ENCODE measurements at places on chromosomes 6 and 20.

DNA sequence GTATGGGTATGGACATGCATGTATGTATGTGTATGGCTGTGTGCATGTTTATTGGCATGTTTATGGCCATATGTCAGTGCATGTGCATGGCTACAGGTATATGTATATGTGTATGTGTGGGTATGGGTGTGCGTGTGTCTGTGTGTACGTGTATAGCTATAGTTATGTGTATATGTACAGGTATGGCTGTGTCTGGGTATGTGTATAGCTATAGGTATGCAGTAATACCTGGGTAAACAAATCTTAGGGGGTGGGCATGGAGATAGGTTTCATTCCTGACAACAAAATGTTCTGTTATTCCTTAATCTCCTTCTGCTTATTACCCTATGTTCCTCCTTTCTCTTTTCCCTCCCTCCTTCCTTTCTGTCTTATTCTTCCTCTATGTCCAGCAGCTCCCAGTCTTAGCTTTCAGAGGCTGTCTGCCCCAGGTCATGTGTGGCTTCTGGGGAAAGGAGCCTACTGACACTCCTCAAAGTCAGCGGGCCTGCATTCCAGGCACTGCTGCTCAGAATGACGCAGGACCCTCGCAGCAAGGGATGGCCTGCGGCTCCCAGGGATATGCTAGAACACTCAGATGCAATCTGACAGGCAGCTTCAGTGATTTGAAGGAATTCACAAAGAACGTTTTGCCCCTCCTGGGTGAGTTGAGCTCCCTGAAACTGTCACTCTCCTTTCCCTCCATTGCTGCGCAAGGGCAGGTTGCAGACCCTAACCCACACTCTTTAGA is 139.3 kb upstream of the PHACTR1 start:
- DNase-seq: no peak

DNA sequence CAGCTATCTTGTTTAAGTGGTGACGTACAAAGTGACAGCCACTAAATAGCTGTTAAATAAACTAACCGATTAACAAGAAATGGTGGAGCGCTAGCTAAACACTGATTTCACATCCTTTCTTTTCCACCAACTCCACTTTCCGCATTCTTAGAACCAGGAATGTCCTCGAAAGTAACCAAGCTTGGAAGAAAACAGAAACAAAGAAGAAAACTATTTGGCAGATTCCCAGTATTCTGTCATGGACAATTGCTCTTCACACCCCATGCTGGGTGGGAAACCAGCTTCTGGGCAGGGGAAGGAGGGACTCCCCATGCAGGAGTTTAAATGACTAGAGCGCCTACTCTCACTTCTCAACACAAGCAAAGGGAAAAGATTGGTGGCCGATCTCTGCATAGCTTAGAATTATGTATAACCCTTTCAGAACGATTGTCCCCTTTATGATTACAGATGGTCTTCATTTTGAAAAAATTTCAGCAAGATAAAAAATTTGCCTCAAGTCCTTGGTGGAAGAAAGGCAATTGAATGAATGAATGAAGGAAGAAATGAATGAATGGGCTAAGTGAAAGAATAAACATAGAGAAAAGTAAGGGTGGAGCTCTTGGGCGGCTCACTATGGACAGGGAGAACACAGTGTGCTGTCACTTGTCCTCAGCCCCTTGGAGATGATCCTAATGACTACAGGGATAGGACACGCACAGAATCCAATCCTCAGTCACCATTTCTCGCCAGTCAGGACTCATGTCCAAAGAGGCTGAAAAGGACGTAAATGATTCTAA is 148.7 kb upstream of the NEDD9 start:
- DNase-seq: no peak

GRCh38 chr6:71523548-71523947 is 234.9 kb downstream of the OGFRL1 start:
- DNase-seq: no peak

DNA sequence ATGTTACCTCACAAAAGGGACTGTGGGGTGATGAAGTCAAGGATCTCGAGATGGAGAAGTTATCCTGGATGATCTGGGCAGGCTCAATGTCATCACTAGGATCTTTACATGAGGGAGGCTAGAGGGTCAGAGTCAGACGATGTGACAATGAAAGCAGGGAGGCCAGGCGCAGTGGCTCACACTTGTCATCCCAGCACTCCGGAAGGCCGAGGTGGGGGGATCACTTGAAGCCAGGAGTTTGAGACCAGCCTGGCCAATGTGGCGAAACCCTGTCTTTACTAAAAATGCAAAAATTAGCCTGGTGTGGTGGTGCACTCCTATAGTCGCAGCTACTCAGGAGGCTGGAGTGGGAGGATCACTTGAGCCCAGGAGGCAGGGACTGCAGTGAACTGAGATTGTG is 68.8 kb downstream of the TTLL2 start:
- DNase-seq: no peak

DNA sequence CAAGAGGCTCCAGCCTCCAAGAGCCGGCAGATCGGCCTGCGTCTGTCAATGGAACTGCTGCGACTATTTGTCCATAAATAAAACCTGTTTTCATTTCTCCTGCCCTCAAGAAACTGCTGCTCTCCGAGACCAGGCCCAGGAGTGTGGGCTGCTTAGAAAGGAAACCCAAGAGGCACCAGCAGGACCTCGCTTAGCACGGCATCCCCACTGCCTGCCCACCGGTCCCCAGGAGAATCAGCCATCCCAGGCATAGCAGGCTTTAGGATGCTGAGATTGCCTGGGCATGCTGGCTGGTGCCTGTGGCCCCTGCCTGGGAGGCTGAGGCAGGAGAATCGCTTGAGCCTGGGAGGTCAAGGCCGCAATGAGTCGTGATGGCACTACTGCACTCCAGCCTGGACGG is 17.6 kb downstream of the NTSR1 start:
- no peak for DNase-seq

DNA sequence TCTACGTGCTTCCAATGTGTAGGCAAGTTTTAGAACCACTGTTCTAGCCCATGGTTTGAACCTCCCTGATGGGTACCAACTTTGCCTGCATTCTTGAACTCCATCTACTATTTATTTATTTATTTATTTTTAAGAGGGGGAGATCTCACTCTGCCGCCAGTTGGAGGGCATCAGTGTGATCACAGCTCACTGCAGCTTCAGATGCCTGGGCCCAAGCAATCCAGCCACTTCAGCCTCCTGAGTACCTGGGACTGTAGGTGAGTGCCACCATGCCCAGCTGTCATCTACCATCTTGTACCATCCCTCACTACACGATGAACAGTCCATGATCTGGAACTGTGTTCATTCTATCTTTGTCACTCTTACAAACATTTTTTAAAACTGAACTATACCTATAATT is 28.2 kb downstream of the HLA-F start:
- DNase-seq: no peak

- no peak for DNase-seq
Observed at GRCh38 chr6:10621213-10621612, 73.2 kb downstream of the C6orf52 start.

- DNase-seq: no peak
Observed at GRCh38 chr6:50543666-50544065, 169.7 kb upstream of the TFAP2D start.

GRCh38 chr20:58375759-58376352 is 13.2 kb upstream of the VAPB start:
- DNase-seq: no peak

- no peak for DNase-seq
Observed at GRCh38 chr6:37536491-37537190, 36.9 kb upstream of the CCDC167 start.

GRCh38 chr6:45697605-45698004 is 318.1 kb downstream of the CLIC5 start:
- peak; percentile 36 for DNase-seq

- no peak for DNase-seq
Observed at GRCh38 chr6:150511313-150511712, 88.4 kb upstream of the PLEKHG1 start.

DNA sequence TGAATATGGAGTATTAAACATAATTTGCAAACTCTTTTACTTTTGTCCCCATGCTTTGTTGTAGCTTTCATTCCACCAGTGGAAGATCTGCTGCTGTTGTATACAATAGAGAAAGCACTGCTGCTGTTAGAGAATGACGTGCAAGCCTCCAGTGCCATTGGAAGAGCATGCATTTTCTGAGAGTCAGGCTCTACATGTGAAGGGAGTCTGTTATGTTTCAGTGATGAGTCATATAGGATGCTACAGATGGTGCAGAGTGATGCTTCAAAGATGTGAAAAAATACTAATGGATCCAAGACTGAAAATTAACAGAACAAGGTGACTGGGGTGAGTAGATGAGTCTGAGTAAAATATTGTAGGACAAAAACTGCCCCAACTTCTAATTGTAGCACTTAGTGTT is 22.4 kb upstream of the BACH2 start:
- no peak for DNase-seq
